CD4-positive, alpha-beta T cell treated with Interferon alpha-2 for 1 hour (primary cell): ENCODE measurements at places on chromosomes 11 and 22.

DNA sequence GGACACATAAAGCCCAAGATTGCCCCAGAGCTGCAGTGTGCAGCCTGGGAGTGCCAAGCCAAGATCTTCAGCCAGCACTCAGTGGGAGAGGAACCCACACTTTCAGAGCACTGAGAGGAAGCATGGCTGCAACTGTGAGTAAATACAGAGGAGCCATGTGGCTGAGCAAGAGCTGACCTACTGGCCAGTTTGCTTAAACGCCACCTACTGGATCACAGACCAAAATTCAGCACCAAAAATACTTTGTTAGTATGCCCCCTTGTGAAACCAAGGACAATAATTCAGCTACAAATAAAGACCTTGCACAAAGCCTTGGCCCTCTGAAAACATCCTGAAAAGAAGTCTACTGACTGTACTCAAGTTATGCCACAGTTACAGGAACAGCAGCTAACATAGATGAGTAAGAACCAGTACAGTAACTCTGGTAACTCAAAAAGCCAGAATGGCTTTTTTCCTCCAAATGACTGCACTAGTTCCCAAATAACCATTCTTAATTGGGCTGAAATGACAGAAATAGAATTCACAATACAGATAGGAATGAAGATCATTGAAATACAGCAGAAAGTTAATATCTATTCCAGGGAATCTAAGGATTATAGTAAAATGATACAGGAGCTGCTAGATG lies 10.1 kb upstream of the OR4A15 start:
- no peak for DNase-seq

DNA sequence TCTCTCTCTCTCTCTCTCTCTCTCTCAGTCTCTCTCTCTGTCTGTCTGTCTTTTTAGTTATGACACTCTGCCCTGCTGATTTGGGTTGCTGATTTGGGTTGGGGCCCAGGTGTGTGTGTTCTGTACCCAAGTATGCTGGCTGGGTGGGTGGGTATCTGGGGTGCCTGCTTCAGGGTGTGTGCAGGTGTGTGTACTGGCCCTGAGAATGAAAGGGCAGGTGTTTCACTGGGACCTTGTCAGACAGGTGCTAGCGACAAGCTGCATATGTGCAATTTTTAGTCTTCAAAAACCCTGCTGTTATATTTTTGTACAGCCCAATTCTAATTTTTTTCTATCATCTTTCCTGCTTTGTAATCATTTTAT lies 943 bp downstream of the CSF2RB start:
- no peak for DNase-seq

DNA sequence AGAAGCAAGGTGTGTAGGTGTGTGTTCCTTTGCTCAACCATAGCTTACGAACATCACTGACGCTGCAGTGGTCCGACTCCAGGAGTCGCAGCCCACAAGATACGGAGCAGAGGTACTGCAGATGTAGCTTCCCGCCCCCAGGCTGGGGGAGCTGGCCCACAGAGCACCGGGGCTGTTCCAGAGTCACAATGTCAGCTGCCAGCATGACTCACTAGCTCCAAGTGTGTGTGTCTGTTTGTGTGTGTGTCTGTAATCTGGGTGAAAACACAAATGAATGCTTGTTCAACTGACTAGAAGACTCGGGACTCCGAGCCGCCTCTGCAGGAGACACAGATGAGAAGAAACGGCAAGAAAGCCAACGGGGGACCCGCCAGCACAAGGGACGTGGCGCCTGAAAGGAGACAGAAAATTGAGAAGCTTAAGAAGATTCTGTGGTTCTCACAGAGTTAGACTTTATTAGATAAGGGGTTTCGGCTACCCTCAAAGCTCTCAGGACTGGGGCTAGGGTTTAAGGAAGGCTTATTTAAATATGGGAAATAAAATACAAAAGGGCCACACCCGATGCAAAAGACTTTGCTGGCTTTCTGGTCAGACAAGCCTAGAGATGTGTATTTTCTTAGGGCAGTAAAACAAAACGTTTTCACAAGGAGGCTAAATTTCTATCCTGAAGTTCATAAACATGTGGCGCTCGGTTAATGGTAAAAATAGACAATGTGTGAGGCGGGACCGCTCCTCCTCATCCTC lies 10.7 kb downstream of the VSIG10L2 start:
- DNase-seq: no peak

- DNase-seq: no peak
These were observed 6.0 kb upstream of the CAVIN3 start for GRCh38 chr11:6326303-6326702.

GRCh38 chr22:31162015-31162765 lies 2.2 kb downstream of the RNF185 start:
- no peak for DNase-seq

DNA sequence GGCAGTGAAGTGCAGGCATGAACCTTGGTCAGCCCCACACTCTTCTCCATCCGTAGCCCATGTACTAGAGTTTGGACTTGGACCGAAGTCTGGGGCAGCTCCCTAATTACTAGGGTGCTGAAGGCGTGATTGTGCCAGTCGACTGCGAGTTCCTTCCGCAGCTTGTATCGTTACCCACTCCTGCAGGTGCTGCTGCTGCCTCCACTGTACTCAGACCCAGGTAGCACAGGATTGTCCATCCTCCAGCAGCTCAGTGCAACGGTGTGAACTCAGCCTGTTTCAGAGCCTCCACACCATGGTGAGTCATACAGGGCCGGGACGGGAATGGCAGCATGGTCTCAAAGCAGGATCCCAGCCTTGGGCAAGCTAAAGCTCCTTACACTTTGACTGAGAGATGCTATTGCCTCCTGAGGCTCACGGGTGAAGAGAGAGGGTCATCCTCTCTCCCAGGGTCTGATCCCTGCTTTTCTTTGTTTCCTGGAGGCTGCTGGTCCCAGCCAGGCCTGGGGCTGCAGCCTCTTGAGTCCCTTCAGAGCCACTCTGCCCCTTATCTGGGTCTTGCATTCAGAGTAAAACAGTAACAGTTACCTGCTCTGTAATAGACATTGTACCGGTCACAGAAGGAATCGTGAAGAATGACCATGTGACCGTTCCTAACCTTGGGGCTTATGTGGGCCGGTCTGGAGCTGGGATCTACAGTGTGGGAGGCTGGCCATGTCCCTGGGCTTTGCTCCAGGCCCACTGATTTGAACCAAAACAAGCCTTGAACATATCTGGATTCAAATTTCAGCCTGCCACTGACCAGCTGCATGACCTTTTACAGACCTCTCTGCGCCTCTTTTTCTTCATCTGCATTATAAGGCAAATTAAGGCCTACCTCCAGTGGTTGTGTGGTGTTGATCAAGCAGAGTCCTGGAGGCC lies 1.7 kb downstream of the TKFC start:
- DNase-seq: no peak

GRCh38 chr11:12200991-12201985 lies 90.9 kb downstream of the MICAL2 start:
- no peak for DNase-seq

- no peak for DNase-seq
These were observed 7.3 kb upstream of the SPINDOC start for GRCh38 chr11:63805844-63806415.

DNA sequence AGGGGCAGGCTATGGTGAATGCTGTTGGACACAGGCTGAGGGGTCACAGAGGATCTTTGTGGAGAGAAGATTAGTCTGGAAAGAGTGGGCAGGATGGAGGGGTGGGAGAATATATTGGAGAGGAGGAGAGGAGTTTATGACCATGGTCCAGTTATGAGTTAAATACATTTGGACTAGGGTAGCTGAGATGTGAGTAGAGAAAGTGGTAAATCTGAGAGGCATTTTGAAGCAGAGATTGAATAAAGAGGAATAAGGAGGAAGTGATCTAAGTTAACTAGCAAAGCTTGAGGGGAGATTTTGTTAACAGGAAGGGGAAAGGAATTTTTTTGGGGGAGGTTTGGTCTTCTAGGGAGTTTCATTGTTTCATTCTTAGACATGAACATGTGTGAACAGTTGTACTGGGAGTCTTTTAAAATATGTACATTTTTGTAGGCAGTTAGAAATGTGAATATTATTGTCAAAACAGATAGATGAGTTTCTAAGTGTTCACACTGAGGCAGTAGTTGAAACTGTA lies 43.1 kb upstream of the EED start:
- no peak for DNase-seq

DNA sequence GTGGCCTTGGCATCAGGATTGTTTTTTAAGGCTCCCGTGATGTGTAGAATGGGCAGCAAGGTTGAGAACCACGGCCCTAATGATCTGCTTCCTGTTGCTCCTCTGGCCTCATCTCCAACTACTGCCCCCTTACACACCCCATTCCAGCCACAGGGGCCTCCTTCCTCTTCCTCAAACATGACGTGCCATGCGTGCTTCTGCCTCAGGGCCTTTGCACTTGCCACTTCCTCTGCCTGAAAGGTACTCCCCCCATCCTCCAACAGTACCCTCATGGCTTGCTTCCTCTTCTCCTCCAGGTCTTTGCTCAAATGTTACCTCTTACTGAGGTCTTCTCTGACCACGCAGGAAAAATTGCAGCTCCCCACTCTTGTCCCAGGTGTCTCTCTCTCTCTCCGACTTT lies 93.9 kb upstream of the CSNK2A3 start:
- no peak for DNase-seq
